Brain pericyte (primary cell): ENCODE measurements at places on chromosomes 12 and 14.

DNA sequence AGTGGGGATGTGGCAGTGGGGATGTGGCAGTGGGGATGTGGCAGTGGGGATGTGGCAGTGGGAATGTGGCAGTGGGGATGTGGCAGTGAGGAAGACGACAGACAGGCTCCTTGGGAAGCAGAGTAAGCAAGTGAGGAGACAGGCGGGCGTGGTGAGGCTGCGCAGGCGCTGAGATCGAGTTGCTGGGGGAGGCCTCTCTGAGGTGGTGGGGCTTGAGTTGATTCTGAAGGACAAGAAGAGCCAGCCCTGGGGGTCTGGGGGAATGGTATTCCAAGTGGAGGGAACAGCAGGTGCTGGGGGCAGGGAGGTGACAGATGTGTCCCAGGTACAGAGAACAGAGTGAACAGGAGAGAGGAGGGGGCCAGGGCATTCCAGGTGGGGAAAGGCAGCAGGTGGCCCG is 33.8 kb upstream of the TSPAN9 start:
- DNase-seq: no peak

- no peak for DNase-seq
Measured at GRCh38 chr12:30178916-30179315, 395.2 kb upstream of the TMTC1 start.

GRCh38 chr12:120936197-120936596 is 32.0 kb upstream of the SPPL3 start:
- no peak for DNase-seq

DNA sequence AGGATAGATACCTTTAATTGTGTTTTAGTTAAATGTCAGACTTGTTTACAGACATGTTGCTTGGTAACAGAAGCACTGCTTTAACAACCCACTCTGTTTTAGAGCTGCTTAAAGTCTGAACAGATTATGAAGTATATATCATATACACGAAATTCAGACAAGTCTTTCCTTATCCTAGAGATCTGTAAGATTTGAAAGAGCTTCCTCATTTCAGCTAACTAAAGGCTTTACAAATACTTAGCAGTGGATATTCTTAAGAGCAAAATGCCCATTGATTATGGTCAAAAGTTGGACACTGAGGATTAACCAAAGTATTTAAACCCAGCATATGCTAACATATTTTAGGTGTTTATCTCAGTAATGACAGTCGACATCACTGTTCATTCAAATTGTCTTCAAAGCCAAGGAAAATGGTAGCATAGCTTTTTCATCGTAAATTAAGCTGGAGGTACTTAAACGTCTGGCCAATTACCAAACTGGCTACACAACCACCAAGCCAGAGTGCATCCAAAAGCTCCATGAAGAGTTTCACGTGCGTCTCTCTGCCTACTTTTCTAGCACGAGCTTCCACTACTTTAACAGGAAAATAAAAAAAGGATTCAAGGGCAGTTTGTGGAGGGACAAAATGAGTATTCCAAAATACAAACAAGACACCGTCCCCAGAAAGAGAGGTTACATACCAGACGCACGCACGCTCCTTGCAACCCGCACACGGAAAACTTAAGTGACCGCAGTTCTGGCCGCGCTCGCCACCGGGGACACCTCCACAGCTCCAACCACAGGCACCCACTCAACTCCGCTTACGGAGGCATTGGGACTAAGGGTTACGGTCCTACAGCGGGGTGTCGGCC is 565 bp downstream of the CEP83 start:
- peak; percentile 15 for DNase-seq

- DNase-seq: no peak
Measured at GRCh38 chr12:88529531-88530488, 50.5 kb downstream of the KITLG start.

DNA sequence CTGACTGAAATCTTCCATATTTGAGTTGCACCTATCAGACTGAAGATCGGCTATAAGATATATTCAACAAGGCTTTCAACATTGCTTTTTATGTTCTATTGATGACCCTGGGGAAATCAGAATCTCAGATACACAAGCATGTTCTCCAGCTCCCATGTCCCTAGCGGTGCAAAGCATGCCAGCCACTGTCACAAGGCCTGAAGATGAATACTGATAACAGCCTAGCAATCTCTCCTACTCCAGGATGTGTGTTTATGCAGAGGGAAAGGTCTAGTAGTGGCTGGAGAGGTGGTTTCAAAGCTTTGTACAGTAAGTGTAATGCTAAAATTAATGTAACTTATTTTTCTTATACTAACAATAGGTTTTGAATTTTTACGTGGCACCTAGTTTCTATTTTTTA is 64.6 kb downstream of the SOX5 start:
- DNase-seq: no peak

GRCh38 chr12:19810213-19810612 is 370.9 kb downstream of the AEBP2 start:
- no peak for DNase-seq

- DNase-seq: no peak
Measured at GRCh38 chr14:80780500-80780899, 161.0 kb downstream of the CEP128 start.

- no peak for DNase-seq
Measured at GRCh38 chr14:37587881-37588666, 7.0 kb downstream of the FOXA1 start.

GRCh38 chr12:5390174-5390799 is 41.6 kb upstream of the NTF3 start:
- no peak for DNase-seq

DNA sequence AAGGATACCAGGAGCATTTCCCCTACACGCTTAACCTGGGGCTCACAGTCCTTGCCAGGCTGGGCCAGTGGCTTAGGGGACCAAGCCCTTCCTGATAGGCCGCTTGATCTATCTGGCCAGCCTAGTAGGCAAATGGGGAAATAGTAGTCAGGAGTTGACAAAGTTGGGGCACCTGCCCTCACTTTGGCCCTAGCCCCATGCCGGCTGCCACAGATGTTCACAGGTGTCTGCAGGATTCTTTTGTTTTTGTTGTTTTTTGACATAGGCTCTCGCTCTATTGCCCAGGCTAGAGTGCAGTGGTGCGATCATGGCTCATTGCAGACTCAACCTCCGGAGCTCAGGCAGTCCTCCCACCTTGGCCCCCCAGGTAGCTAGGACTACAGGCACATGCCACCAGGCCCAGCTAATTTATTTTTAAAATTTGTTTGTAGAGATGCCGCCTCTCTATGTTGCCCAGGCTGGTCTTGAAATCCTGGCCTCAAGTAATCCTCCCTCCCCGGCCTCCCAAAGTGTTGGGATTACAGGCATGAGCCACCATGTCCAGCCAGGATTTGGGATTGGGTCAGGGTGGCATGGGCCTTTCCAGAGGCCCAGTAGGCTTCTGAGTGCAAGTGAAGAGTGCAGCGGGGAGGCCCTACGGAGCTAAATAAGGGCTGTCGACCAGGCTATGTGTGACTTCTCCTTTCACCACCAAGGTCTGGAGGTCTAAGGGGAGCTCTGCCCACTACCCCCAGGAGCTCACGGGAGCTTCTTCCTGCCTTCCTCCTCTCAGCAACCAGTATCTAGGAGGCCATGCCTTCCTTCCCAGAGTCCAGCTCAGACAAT is 15.5 kb upstream of the HDAC7 start:
- DNase-seq: no peak

- DNase-seq: no peak
Measured at GRCh38 chr12:52238916-52239646, 6.0 kb downstream of the KRT7 start.
